Endodermal cell (in vitro differentiated cells): ENCODE measurements at places on chromosomes 2 and 18. TPM values are rescaled to one million over a fixed set of nuclear protein-coding genes. Genes with fewer than 3 reads are reported as not detected.

DNA sequence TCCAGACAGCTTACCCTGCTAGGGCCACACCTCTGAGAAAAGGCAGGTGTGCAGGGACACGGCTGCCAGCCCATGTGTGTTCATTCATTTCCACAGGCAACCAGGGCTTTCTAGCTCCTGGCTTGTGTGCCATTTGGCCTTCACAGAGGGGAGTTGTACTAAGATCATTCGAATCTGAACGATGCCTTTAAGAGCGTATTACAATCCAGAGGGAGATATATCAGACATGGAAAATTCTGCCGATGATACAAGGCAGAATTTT, 64.2 kb upstream of the OTOF start:
- no peak overlapping the region for H3K27ac ChIP-seq
- no peaks in the 10 kb centered on the region for H3K27me3 ChIP-seq
- no peak overlapping the region for H3K4me3 ChIP-seq

DNA sequence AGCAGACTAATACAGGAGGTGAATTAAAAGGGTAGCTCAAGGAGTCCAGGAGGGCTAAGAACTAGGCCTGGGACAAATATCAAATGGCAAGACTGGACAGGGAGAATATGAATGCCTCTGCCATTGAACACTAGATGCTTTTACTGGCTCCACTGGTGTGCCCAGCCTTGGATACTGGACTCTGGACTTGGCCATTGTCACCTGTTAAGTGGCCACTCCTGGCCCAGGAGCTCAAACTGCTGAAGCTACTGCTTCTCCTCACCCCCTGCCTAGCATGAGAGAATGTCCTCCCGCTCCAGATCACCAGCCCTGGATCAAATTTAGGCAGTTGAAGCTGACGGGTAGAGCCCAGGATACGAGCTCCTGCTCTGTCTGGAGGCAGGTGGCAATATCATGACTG, 170.8 kb downstream of the DDX1 start:
- H3K27me3 ChIP-seq: no peaks in the 10 kb centered on the region
- H3K27ac ChIP-seq: no peak overlapping the region
- H3K4me1 ChIP-seq: peaks cover 6% of the 10 kb centered on the region
- H3K4me3 ChIP-seq: no peak overlapping the region
- H3K36me3 ChIP-seq: no peaks in the 10 kb centered on the region

DNA sequence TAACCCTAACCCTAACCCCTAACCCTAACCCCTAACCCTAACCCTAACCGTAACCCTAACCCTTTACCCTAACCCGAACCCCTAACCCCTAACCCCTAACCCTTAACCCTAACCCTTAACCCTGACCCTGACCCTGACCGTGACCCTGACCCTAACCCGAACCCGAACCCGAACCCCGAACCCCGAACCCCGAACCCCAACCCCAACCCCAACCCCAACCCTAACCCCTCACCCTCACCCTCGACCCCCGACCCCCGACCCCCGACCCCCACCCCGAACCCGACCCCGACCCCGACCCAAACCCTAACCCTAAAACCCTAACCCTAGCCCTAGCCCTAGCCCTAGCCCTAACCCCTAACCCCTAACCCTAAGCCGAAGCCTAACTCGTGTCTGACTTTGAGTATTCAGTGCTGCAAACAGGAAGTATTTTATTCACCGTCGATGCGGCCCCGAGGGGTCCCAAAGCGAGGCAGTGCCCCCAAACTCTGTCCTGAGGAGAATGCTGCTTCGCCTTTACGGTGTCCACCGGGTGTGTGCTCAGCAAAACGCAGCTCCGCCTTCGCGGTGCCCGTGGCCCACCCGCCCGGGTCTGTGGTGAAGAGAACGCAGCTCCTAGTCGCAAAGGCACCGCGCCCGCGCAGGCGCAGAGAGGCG, 36.0 kb downstream of the FAM110C start:
- no peaks in the 10 kb centered on the region for H3K27me3 ChIP-seq
- no peak overlapping the region for H3K27ac ChIP-seq
- no peaks in the 10 kb centered on the region for H3K36me3 ChIP-seq
- no peaks in the 10 kb centered on the region for H3K4me1 ChIP-seq
- DNase-seq: peak; percentile 55
- no peak overlapping the region for H3K4me3 ChIP-seq

- no peak overlapping the region for H3K27ac ChIP-seq
- no peaks in the 10 kb centered on the region for H3K36me3 ChIP-seq
- H3K4me3 ChIP-seq: no peak overlapping the region
- H3K4me1 ChIP-seq: no peaks in the 10 kb centered on the region
- no peak for DNase-seq
Observed at GRCh38 chr2:147549054-147549453, 295.8 kb upstream of the ACVR2A start.

DNA sequence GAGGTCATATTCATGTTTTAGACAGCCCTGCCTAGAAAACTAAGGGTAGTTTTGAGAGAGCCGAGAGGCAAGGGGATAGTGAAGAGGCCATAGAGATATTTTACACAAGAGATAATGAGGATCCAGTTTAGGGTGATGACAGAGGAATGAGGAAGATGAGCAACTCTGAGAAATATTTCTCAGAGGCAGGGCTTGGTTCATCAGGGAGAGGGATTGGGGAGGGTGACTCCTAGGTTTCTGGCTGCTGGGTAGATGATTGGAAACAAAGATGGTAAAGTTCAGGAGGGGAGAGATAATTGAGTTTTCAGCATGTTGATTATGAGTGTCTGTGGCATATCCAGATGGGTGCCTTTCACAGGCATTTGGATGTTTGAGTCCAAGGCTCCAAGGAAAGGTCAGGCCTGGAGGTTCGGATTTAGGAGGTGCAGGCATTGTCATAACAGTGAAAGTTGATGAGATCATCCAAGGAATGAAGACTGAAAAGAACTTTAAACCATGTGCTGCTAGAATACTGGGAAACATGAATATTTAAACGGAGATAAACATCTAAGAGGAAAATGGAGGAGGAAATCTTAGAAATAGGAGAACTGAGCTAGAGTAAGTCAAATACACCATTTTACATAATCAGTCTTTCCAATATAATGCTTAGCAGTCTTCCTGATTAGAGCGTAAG, 7.4 kb downstream of the MYL12B start:
- no peak for DNase-seq
- no peaks in the 10 kb centered on the region for H3K27me3 ChIP-seq
- no peaks in the 10 kb centered on the region for H3K4me1 ChIP-seq
- H3K27ac ChIP-seq: no peak overlapping the region

GRCh38 chr2:231260442-231261208, 62.2 kb downstream of the ARMC9 start:
- peaks cover 26% of the 10 kb centered on the region for H3K36me3 ChIP-seq
- no peak overlapping the region for H3K27ac ChIP-seq
- no peak for DNase-seq
- no peaks in the 10 kb centered on the region for H3K4me1 ChIP-seq

DNA sequence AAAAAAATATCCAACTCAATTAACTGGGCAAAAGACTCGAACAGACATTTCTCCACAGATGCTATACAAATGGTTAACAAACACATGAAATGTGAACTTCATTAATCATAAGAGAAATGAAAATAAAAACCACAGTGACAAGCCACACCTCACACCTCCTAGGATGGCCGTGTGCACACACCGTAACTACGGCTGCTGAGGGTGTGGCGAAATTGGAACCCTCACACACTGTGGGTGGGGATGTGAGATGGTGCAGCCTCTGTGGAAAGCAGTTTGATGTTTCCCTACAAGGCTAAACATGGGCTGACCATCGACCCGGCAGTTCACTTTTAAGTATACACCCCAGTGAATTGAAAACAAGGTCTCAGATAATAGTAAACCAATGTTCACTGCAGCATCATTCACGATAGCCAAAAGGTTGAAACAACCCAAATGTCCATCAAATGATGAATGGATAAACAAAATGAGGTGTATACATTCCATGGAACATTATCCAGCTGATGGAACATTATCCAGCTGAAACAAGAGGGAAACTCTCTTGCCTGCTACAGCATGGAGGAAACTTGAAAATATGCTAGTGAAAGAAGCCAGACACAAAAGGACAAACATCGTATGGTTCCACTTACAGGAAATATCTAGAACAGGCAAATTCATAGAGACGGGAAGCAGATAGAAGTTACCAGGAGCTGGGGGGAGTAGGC, 32.2 kb downstream of the ZAP70 start:
- H3K36me3 ChIP-seq: peaks cover 6% of the 10 kb centered on the region
- DNase-seq: no peak
- H3K27ac ChIP-seq: no peak overlapping the region
- H3K27me3 ChIP-seq: no peaks in the 10 kb centered on the region

- no peak overlapping the region for H3K27ac ChIP-seq
Observed at GRCh38 chr2:31193806-31194205, 23.5 kb downstream of the CAPN14 start.

DNA sequence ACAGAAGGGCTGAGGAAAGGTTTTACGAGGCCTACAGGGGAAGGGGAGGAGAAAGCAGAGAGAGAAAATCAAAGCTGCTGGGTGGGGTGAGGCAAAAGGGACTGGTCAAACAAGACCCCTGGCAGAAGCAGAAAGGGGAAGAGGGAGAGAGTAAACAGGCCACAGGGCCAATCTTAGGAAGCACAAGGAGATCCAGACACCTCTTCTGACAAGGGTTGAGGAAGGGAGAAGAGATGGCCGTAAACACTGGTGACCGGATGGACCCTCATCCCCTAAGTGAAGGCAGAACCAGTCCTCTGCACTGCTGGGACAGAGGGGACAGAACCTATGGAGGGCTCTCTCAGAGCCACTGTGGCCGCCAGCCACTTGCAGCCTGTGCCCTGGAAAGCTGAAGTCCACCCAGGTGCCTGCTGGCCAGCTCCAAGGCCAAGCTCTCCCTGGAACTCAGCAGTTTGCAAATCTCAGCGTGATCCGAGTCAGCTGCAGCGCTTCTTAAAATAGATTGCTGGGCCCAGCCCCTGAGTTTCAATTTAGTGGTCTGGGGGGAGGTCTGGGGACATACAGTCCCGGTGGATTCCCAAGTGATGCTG, 108.8 kb downstream of the TMEM163 start:
- H3K27me3 ChIP-seq: no peaks in the 10 kb centered on the region
- H3K4me3 ChIP-seq: no peak overlapping the region
- no peak for DNase-seq
- no peak overlapping the region for H3K27ac ChIP-seq

- H3K27ac ChIP-seq: no peak overlapping the region
- H3K4me1 ChIP-seq: no peaks in the 10 kb centered on the region
- no peaks in the 10 kb centered on the region for H3K36me3 ChIP-seq
Observed at GRCh38 chr18:31275722-31276463, 42.1 kb upstream of the DSG1 start.

TUBB8B gene
- total RNA-seq: 1.3 and 1.4 TPM in 2 replicates

CYS1 gene
- 0.26 to 0.29 TPM (median 0.27 TPM) in 3 replicates for total RNA-seq

TMEM169 gene
- 1.3 to 3.8 TPM (median 3.6 TPM) in 3 replicates for total RNA-seq

CCDC148 gene
- 2.6 to 5.0 TPM (median 4.4 TPM) in 3 replicates for total RNA-seq

PLEKHH2 gene
- total RNA-seq: 4.2 and 5.0 TPM in 2 replicates

DES gene
- 0.88 to 3.8 TPM (median 3.5 TPM) in 3 replicates for total RNA-seq

PKDCC gene
- total RNA-seq: 44.8 to 105 TPM (median 90.9 TPM) in 3 replicates

ELOA2 gene
- not detected in 2 replicates for total RNA-seq
